ENCODE measurements at places on chromosomes 12 and 14.

DNA sequence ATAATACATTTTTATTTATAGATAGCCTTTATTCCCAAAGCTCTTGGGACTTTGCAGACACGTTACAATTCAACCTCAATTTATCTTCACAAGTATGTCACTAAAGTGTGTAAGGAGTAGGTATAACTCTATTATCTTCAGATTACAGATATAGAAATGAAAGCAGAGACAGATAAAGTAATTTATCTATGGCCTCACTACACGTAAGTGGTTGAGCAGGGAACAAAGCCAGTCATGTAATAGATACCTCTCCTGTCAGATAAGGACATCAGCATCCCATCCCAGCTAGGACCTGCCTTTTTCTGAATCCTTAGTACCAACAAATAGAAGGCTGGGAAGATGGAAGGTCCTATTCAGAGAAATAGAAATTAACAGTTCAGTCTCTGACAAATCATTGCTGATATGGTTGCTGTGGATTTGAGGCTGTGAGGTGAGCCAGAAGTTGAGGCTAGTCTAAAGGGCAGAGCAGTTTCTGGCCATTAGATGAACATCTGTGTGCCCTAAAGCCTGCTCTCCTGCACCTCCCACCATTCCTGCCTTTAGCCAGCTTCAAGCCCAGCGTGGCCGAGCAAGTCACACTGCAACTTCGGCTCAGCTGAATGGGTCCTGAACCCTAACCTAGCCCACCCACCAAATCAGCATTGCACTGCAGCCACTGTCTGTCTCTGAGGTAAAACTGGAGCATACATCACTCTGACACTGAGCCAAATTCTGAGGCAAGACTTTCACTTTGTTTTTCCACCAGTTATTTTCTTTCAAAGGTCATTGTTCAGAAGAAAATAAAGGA lies 71.1 kb upstream of the PLEKHA5 start:
- DNase-seq = no peak

- DNase-seq = no peak
These were observed 60.6 kb downstream of the ARL6IP4 start for GRCh38 chr12:123041042-123041531.

DNA sequence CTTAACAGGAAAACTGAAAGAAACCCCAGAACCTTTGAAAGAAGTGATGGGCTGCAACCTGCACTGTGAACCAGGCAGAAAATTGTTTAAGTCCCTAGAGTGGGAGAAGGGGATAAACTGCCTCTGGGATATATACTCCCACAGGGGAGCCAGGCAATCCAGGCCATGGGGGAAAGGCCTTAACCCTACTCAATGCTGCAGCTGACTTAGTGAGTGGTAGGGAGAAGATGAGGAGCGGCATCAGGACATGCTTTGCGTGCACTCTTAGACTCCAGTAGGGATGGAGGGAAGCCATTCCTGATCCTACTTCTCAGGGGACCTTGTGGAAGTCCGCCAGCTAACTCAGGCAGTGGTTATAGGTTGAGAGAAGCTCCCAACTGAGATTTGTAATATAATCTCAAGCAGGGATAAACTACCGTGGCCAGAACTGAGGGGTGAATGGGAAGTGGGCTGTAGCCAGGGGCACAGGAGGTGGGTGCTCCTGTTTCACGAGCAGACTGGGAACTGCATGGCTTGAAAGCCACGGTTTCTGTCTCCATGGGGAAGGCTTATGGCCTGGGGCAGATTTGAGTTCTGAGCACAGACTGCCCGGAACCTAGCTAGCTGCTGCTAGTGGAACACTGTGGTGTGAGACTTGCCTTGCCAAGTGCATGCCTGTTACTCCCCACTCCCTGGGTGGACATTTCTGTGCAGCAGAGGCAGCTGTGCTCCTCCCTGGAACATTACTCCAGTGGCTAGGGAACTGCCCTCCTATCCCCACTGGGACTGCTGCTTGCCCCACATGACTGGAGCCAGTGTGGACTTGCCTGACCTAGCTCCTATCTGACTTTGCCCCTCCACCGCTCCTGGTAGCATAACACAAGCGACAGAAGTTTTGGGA lies 119.2 kb upstream of the SCAF11 start:
- no peak for DNase-seq

DNA sequence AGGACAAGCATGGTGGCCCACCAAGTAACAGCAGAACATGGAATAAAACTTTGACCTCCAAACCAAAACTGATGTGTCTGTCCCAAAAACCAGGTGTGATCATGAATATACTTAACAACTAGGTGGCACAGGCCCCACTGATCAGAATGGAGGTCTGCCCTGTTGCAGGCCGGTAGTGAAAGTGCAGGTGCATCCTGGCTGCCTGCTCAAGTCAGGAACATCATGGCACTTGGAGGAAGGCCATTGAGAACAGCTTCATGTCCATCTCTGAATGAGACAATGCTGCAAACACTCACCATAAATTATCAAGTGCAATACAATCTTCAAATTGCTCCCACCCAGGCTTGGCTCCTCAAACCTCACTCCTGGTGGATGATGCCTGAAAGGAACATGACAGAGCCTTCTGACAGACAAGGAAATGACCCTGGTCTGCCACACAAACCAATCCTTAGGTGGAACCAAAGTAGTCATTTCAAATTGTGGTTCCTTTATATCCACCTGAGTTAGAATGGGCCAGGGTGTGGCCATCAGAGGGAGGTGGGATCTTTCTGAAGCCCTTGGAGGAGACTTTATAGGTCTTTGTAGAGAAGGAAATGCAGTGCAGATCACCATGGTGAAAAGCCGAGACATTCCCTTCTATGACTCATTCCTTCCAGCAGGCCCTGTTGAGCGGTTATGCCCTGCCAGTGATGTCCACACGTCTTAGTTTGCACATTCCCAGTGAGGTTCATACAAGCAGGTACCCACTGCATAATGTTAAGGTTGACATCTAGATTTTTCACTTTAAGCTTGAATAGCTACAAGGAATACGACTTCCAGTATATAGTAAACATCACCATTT lies 36.0 kb downstream of the EGLN3 start:
- DNase-seq = no peak

GRCh38 chr12:6236641-6236940 lies 36.4 kb downstream of the CD9 start:
- DNase-seq = no peak

DNA sequence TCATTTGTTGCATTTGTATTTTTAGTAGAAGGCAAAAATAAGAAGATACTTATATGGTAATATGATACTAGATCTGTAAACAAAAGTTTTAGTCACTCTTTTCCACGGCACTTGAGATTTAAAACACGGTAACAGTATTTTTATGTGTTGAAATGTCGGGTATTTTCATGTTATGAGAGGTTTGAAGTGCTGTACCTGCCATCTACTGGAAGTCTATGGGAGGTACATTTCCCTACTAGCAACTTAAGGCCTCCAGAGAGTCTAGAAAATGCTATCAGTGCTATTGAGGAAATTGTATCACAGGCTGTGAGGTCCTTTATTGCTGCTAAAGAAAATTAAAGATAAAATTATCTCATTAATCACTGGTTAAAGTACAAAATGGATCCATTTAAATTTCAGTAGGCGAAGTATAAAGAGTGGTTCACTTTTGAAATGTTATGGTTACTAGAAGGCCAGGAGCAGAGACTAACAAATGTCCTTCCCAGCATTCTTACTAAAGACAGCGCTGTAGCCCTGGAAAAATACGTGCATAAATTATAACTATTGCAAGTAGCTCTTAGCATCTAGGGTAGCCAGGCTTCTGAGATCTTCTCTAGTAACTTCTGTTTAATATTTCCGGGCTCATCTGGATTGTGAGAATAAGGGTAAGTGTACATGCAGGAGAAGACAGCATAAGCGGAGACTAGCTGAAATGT lies 77.6 kb upstream of the PRKD1 start:
- DNase-seq = no peak

- DNase-seq = no peak
These were observed 32.8 kb upstream of the C14orf180 start for GRCh38 chr14:104546591-104547309.

DNA sequence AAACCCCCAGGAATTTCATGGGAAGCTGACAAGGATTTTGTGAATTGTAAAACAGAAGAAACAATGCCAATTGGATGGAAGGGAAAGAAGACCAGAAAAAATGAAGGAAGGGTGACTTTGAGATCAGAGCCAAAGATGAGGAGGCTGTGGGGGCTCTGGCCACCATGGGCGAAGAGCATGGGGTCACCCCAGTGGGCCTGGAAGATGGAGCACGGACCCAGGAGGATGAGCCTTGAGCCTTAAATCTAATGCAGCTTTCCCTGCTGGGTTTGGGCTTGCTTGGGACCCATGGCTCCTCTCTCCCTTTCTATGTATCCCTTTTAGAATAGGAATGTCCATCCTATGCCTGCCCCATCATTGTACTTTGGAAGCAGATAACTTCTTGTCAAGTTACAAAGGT lies 322.2 kb downstream of the TMEM121 start:
- DNase-seq = no peak

DNA sequence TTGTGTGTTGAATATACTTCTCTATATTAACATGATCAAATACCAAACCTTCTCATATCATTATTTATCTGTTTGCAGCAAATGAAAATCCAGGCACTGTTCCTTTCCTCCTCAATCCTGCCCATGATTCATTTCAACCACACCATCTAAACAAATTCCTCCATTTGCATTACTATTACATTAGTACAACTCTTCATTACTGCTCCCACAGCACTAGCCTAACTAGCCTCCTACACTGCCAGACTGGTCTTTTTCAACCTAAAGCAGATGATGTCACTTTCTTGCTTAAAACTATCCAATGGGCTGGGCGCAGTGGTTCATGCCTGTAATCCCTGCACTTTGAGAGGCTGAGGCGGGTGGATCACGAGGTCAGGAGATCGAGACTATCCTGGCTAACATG lies 117.3 kb upstream of the MYF6 start:
- DNase-seq = no peak

Measured in activated naive CD8-positive, alpha-beta T cell treated with anti-CD3 and anti-CD28 coated beads, Interleukin-2, amount 50 U/mL, for 16 hours (primary cell).